ENCODE measurements at places on chromosomes 7 and 10.
A peak's percentile ranks its signal among the peaks of the same experiment; 100 is the strongest.

- no peak for DNase-seq
These were observed 41.6 kb downstream of the TEX36 start for GRCh38 chr10:125641398-125641797.

- DNase-seq = no peak
These were observed 39.1 kb downstream of the LRRTM3 start for GRCh38 chr10:66964946-66965345.

DNA sequence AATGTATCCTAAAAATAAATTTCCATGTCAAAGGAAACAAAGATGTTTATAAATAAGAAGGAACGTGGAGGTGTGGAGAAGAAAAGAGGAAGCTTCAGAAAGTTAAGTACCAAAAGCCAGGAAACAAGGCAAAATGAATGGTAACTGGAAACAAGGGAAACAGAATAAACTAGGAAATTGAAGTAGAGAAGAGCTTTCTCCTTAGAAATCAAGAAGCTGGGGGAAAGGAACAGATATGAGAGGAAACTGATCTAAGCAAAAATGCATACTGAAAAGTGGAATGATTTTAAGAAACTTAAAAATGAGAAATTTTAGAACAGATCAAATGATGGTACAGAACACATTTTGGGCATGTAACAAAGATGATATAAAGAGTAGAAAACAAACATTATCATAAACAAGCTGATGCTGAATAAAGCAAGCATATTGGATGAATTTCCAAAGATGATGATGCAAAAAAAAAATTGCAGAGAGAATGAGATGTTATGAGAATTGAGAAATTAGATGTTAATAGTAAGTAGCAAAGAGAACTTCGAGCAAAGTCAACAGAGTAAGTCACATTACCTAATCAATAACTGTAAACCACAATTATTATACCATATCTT, 1.9 kb downstream of the BRAF start:
- DNase-seq = no peak

DNA sequence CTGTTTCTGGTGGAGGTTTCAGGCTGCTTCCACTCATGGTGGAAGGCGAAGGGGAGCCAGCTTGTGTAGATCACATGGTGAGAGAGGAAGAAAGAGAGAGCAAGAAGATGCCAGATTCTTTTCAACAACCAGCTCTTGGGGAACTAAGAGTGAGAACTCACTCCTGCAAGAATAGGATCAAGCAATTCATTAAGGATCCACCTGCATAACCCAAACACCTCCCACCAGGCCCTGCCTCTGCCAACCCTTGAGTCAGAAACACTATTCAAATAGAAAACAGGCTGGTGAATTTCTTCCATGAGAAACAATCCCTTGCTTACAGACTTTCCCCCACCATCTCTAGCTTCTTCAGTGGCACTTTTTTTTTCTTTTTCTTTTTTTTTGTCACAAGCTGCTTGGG, 317.2 kb downstream of the GPR158 start:
- peak; percentile 23 for DNase-seq

GRCh38 chr7:29962035-29962434, 27.6 kb downstream of the SCRN1 start:
- no peak for DNase-seq

DNA sequence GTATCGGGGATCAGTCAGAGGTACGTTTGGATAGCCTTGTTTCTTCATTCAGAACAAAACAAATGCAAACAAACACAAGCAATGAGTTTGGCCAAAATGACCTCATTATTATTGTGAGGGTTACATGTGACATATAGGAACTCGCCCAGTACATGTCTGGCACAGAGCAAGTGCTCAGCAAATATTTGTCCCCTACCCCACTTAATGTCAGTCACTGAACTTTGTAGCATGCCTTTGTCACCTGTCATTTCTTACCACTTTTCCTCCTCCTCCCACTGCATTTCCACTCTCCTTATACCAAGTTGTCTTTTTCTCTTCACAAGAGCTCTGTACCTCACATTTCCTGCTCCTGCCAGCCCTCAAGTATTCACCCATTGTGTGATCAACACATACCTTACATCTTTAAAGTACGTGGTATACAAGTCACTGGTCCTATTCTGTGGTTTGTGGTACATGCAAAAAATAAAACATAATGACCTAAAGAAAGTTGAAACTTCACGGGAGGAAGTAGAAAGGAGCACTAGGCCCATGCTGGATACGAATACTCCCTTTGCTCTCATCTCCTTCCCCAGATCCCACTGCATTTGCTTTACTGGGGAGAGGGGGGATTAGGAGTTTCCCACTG, 236.0 kb downstream of the INHBA start:
- no peak for DNase-seq

GRCh38 chr7:24384362-24385030, 100.5 kb downstream of the NPY start:
- no peak for DNase-seq

DNA sequence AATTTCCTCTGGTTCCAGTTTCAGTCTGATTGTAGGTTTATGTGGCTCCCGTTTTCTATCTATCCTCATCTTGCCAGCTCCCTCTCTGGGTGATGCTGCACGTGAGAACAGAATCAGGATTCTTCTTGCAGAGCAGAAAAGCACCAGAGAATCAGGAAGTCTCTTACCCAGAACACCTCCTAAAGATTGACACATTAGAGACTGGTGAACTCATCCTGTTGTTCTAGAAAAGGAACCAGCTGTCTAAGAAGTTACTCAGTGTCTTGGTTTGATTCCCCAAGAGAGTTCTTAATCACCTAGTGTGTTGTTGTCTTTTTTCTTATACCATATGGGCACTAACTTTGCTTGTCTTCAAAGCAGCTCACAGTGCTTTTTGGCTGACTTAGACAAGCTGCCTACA, 152.4 kb downstream of the DGKI start:
- no peak for DNase-seq

- DNase-seq = peak; percentile 65
These were observed 642 bp upstream of the COL13A1 start for GRCh38 chr10:69801094-69801433.

GRCh38 chr7:64874562-64875250, 28.4 kb upstream of the ZNF273 start:
- DNase-seq = no peak

DNA sequence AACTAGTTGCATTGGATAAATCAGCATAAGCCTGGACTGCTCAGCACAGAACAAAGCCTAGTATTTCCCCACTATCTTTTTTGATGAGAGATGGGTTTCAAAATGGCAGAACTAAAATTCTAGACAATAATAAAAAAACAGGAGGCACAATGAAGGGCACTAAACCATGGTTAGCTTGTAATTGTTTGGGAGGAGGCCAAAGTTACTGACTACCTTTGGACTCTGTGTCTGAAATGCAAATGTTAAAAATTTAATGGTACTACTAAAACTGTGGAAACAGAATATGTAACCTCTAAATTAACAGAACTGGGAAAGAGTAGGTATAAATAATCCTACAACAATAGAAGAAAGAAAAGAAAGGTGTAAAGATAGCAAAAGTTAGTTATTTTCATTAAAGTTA, 13.0 kb downstream of the ADAM12 start:
- DNase-seq = no peak

- no peak for DNase-seq
These were observed 43.1 kb upstream of the GATAD1 start for GRCh38 chr7:92404170-92404614.

DNA sequence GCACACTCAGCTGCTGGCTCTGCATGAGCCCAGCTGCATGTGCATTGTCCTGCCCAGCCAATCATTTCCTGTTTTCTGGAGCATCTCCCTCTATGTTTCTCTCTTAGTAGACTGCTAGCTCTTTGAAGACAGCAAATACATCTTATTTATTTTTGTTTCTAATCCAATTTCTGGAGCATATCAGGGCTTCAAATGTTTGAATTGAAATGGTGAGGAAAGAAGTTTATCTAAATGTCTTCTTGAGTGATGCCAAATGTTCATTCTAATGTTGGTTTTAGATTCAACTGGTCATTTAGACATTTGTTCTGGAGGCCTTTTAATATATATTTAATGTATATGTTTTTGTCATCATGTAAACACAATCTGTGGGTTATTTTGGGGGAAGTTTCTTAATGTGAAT, 141.9 kb downstream of the DNAJB9 start:
- DNase-seq = no peak

- DNase-seq = no peak
These were observed 281.8 kb upstream of the KLF6 start for GRCh38 chr10:4066581-4067390.

DNA sequence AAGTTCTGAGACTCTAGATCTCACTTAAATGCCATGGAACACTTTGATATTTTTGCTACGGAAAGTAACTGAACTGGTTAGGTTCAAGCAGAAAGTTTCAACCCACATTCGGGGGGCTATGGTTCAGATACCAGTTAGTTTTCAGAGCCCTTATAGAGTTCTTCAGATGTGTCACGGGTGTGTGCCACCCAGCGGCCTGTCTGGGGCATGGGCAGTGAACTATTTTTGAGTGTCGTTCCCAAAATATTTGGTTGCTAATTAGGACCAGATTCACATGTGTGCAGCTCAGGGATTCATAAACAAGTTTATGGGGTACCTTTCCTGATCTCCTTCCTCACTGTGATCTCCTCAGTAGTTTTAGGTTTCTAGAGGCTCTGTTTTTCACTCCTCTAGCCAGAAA, 271.9 kb downstream of the C7orf25 start:
- DNase-seq = no peak

GRCh38 chr7:24704311-24704710, 53.0 kb downstream of the GSDME start:
- no peak for DNase-seq
